ENCODE measurements at places on chromosomes 12 and 14.

DNA sequence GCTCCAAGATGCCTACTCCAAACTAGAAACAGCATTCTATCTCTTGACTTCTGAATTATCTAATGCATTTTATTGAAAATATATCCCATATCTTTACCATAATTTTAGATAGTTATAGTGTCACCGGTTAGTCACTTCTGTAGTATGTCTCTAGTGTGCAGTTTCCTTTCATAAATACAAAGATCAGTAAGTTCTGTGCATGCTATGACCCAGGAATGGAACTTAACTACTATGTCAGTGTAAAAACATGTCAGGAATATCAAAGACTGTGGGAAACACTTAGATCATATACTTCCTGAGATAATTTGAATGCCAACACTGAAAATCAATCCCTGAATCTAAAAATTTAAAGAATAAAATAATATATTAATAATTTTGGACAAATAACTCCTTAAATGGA lies 237.6 kb downstream of the ATXN7L3B start:
- DNase-seq: no peak

- no peak for DNase-seq
Measured at GRCh38 chr14:101061411-101062064, 158.0 kb upstream of the RTL1 start.

GRCh38 chr14:37063467-37064240 lies 108.8 kb downstream of the SLC25A21 start:
- DNase-seq: no peak

- no peak for DNase-seq
Measured at GRCh38 chr14:78432046-78432445, 261.9 kb downstream of the NRXN3 start.

DNA sequence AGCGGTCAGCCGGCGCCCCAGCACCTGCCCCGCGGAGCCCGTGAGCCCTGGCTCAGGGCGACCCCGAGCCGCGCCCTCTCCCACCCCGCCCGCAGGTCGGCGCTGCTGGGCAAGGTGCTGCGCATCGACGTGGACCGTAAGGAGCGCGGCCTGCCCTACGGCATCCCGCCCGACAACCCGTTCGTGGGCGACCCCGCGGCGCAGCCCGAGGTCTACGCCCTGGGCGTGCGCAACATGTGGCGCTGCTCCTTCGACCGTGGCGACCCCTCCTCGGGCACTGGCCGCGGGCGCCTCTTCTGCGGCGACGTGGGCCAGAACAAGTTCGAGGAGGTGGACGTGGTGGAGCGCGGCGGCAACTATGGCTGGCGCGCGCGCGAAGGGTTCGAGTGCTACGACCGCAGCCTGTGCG lies 14.4 kb downstream of the HHIPL1 start:
- DNase-seq: no peak

- no peak for DNase-seq
Measured at GRCh38 chr14:93056840-93057585, 58.7 kb downstream of the ITPK1 start.

- no peak for DNase-seq
Measured at GRCh38 chr14:89123215-89123614, 293.8 kb downstream of the FOXN3 start.

DNA sequence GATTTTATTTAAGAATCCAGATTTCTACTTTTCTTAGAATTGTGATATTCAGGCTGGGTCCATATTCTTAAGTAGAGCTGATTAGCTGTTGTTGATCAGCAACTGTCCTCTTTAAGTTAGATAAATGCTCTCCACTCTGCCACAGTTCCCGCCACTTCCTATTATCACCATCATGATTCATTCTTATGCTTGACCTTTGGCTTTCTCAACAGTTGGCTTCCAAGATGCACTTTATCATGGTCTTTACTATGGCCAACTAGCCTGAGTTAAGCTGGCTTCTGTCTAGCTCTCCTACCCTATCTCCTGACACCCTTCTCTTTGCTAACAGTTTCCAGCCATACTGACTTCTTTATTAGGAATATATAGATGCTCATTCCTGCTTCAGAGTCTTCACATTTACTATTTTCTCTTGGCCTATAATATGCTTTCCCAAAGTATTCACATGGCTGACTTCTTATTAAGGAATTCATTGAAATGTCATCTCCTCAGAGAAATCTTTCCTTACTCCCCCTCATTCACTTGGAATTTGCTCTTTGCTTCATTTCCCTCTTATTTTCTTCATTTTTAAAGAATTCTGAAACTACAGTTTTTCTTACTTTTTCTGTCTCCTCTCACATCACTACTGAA lies 149.0 kb upstream of the IGF1 start:
- DNase-seq: no peak

GRCh38 chr12:109554761-109555160 lies 18.5 kb downstream of the MMAB start:
- DNase-seq: no peak

GRCh38 chr12:31249356-31249755 lies 76.6 kb downstream of the SINHCAF start:
- DNase-seq: no peak

- no peak for DNase-seq
Measured at GRCh38 chr12:50309950-50310349, 26.6 kb upstream of the LIMA1 start.
